Activated T-helper 1 cell treated with anti-CD3 and anti-CD28 coated beads, Interleukin-2, amount 50 U/mL, for 16 hours (primary cell): ENCODE measurements at places on chromosomes 11 and 22.

- DNase-seq, result no peak
Observed at GRCh38 chr22:19760951-19761724, 560 bp downstream of the TBX1 start.

DNA sequence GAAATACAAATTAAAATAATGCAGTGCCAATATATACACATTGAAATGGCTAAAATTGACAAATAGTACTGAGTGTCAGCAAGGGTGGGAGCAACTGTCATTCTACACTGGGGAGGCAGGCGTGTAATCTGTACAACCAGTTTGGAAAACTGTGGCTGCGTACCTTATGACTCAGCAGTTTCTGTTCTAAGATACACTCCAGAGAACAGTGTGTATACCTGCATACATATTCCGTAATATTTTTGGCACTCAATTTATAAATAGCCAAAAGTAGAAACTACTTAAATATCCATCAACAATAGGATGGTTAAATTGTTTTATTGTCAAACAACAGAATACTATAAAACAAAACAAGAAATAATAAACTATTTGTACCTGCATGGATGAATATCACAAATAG lies 57.6 kb downstream of the RNF169 start:
- DNase-seq, result no peak

DNA sequence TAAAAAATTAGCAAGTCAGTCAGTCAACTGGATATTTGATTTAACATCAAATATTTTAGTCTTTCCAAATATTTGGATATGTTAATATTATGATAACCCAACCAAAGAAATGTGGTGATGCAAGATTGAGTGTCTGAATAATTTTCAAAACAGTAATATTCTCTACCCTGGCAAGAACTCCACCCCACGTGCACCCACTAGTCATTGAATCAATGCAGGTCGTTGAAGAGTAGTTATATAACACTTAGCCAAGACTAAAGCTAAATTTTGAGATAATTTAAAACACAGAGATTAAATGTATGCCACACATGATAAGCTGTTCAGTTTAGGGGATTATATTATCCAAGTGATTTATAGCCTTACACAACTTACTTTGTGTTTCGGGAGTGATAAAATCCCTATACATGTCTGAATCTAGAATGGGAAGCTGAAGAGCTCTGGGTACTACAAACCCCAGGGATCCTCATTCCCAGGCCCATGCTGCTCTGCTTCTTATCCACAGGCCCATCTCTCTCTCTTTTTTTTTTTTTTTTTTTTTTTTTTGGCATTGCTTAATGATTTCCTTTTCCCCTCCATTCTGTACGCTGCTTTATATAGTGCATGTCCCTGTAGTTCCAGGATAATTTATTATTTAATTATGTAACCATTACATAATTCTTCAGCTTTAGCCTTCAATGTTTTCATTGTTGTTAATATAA lies 392.9 kb downstream of the NTM start:
- no peak for DNase-seq

GRCh38 chr11:94303966-94304958 lies at the start of gene IZUMO1R:
TSS of gene IZUMO1R (plus strand) at chr11:94304580. CDS start at chr11:94305637, 1,057 bp downstream.
- DNase-seq, result no peak

DNA sequence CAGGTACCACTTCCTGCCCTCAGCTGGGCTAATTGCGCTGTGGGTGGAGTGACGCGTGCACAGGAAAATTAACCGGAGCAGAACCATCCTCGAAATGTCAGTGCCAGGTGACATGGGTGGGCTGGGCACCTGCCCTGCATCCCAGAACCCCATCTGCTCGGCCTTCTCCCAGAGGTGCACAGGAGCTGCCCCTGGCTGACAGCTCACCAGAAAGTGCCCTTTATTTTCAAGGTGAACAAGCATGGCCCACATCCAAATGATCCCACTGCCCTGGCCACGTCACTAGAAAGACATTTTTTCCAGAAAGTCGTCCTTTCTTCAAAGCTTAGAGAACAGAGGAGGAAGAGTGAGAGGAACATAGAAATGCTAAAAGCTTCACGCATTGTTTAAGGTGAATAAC lies 4.1 kb upstream of the ELFN2 start:
- DNase-seq, result no peak

DNA sequence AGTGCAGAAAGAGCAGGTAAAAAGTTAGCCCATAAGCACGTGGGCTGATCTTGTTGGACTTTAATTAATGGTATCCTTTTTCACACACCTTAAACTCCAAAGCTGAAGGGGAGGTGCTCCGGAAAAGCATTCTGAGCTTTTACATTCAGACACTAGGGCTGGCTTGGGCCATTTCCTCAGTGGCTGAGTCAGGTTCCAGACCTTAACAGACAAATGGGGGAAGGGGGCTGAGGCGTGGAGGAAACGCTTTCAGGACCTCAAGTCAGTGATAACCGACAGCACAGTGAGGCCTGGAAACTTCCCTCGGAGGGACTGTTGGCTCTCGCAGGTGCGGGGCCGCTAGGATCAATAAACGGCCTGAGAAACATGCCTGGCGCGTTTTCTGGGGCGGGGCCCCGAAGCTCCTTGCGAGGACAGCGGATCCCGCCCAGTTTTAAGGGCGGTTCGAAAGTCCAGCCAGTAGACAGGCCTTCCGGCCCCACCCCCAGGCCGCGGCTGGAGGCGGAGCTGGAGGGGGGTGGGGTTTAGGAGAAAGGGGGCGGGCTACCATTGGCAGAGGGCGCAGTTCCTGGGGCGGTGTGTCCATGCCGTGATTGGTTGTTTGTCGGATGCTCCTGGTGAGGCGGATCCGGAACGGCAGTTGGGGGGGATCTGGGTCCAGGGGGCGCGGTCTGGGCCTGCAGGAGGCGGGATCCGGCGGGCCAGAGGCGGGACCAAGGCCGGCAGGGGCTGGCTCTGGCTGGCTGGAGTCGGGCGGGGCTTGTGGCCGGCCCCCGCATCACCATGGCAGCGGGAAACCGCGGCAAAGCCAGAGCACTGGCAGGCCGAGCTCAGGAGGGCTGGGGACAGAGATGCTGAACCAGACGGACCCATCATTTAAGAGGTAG lies 8.0 kb downstream of the C11orf52 start:
- DNase-seq, result peak; percentile 92

- no peak for DNase-seq
Observed at GRCh38 chr22:46537225-46537945, at the start of gene CELSR1. TSS of gene CELSR1 (minus strand) at chr22:46537620. CDS start at chr22:46537170, 450 bp downstream.

DNA sequence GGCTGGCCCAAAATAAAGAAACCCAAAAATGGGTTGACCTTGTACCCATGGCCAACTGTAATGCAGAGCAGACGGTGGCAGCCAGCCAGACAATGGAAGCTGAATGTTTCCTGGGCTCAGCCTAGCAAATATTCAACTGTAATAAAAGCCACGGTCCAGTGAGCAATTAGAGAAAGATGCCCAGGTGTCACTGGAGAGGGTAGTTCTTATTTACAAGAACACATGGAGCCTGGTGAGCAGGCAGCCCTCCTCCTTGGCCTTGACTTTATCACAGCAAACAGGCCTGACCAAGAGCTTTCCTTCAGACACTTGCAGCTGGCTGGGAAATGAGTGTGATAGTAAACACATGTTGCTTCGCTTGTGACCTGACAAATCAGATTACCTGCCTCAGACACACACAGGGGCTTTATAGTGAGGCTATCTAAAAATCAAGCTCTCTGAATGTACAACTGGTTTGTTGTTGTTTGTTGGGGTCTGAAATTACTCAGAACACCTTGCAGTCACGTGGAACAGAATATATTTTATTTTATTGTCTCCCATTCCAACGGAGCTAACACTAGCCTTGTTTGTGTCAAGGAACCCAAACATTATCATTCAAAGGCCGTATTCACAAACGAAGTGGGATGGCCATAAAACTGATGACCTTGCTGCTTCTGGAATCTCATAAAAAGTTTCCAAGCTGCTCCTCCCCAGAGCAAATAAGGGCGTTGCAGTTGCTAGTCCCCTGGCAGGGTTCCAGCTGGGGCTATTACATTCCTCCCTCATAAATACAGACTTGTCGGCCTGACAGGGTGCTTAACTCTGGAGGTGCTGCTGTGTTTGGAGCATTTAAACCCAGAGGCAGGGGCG lies 161.1 kb downstream of the BBOX1 start:
- DNase-seq, result no peak

DNA sequence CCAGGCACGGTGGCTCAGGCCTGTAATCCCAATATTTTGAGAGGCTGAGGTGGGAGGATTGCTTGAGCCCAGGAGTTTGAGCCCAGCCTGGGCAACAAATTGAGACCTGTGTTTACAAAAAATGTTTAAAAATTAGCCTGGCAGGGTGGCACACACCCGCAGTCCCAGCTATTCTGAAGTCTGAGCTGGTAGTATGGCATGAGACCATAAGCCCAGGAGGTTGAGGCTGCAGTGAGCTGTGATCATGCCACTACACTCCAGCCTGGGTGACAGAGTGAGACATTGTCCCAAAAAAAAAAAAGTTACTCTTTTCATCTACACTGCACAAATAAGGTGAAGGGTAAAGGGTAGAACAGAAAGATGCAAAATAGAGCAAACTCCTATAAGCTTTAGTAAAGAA lies 22.3 kb upstream of the PPP2R1B start:
- no peak for DNase-seq

- DNase-seq, result no peak
Observed at GRCh38 chr11:79461666-79462645, 21.1 kb upstream of the TENM4 start.

GRCh38 chr11:102989379-102990047 lies 34.0 kb upstream of the MMP13 start:
- no peak for DNase-seq

- DNase-seq, result no peak
Observed at GRCh38 chr22:37330200-37331033, 48.1 kb downstream of the CYTH4 start.

DNA sequence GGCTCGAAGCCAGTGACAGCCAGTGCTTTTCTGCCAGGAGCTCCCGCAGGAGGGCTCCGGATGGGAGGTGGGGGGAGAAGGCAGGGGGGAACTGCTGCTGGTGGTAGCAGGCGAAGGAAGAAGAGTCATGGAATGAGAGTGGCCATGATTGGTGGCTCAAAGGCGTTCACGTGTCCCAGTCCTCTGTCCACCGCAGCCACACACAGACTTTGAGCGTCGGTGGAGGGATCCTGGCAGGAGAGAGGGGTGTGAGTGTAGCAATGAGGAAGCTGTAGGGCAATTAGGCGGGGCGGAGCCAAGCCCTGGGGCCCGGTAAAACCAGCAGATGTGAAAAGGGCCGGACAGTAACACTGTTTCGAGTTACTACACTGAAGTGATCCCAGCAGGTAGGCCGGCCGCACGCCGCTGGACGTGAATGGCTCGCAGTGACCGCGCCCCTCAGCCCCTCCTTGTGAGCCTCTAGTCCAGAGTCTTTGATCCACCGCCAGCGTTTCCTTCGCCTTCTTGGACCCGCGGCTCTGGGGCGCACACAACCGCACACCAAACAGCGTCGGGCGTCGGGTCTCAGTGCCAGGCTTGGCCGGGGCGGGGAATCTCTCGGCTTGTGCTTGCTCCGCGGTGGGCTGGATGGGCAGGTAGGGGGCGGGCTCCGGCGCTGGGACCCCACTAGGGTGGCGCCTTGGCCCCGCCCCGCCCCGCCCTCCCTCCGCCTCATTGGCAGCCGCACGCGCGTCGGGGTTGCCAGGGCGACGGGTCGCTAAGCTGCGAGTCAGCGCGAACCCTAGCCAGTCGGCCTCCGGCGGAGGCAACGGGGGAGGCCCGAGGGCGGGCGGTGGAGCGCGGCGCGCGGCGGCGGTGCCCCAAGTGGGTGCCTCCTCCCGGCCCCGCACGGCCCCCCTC lies at the start of gene LRRC10B:
Gene LRRC10B, plus strand, starts transcription at position 788 of the 900 bp plus-strand sequence. CDS start 250 bp downstream, outside the sequence.
- no peak for DNase-seq

DNA sequence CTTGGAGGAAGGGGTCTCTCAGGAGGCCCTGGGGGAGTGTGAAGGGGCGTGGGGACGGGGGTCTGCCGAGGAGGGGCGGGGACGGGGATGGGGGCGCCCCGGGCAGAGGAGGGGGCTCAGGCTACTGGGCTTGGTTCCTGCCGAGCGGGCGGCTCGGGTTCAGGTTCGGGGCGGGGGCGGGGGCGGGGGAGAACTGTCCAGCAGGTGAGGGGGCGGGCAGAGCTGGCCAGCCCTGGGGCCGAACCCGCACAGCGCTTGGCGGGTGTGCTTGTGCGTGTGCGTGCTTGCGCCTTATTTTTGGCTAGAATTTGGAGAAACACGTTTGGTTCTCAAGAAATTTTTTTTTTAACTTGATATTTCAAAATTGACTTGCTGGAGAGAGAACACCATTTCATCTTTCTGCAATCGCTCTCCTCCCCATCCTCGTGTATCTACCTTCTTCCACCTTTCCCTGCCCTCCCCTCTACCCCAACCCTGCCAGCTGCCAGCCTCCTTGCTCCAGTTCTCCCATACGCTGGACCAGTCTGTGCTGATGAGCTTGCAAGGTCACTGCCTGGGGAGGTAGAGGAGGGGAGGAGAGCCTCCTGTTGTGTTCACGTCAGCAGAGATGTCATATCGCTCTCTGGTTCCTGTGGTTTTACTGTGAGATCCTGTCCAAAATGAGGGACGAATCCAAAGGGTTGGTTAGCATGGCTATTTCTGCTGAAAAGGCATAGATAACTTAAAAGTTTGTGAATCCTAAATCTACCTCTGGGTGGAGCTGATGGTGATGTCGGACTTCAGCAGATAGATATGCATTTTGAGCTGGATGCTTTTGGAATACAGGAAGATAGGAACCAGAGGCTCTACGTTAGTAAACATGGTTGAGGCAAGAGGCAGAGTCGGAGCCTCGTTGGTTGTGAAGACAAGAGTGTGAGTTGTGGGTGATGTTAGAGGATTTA lies 668 bp downstream of the MADD start:
- DNase-seq, result no peak

- DNase-seq, result no peak
Observed at GRCh38 chr11:18578975-18579598, 9.4 kb downstream of the UEVLD start.

DNA sequence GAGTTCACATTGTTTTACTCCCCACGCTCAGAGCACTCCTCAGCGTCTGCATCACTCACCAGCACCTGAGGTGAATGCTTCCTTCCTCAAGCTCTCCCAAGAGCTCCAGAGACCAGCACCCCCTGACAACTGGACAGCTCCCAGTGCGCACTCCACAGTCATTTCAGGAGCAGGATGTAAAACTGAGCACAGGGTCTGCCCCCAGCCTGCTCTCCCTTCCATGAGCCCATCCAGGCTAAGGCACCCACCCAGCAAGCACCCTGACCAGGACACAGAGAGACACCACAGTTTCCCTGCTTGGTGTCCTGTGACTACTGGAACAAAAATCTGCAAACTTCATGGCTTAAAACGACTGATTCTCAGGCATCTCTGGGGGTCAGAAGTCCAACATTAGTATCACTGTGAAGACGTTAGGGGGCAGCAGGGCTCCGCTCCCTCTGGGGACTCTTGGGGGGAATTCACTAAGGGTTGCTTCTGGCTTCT lies 3.3 kb downstream of the SCGB1D2 start:
- DNase-seq, result no peak

DNA sequence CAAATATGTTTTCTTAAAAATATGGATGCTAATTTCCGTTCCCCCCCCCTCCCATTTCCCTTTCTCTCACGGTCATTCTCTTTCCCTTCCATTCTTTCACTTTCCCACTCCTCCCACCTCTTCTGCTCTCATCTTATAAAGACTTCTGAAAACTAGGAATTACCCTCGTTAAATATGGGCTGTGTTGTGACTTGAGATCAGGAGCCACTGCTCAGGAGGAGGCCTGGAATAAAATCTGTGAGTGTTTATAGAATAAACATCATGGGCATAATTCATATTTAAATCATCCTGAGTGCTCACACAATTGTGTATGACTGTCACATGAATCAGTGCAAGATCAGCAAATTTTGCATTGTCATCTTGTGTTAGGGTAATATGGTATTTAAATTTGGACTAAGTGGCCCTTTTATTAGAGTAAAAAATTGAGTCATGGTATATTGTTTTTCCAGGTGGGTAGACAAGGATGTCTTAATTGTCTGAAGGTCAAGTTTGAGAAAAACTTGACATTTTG lies 208.0 kb downstream of the DDX10 start:
- DNase-seq, result no peak

- DNase-seq, result no peak
Observed at GRCh38 chr11:120090411-120090810, 47.5 kb downstream of the TRIM29 start.
